ACHN (cell line): ENCODE measurements at places on chromosomes 2 and 18.

DNA sequence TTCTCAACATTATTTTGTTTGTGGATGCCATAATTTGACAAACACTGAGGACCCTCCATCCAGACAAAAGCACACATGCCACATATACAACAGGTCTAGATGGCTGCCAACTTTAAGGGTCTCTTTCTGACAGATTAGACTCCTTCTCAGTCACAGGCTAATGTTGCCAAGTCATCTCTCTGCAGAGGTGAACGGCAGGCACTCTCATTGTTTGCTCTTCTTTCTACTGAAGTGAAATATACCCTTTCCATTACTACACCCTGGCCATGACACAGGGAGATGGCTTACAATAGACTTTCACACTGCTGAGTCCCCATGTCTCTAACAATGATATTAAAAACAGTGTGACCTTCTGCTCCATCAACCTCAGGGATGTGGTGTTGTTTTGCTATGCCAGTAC lies 47.5 kb upstream of the ZNF397 start:
- DNase-seq, result no peak

DNA sequence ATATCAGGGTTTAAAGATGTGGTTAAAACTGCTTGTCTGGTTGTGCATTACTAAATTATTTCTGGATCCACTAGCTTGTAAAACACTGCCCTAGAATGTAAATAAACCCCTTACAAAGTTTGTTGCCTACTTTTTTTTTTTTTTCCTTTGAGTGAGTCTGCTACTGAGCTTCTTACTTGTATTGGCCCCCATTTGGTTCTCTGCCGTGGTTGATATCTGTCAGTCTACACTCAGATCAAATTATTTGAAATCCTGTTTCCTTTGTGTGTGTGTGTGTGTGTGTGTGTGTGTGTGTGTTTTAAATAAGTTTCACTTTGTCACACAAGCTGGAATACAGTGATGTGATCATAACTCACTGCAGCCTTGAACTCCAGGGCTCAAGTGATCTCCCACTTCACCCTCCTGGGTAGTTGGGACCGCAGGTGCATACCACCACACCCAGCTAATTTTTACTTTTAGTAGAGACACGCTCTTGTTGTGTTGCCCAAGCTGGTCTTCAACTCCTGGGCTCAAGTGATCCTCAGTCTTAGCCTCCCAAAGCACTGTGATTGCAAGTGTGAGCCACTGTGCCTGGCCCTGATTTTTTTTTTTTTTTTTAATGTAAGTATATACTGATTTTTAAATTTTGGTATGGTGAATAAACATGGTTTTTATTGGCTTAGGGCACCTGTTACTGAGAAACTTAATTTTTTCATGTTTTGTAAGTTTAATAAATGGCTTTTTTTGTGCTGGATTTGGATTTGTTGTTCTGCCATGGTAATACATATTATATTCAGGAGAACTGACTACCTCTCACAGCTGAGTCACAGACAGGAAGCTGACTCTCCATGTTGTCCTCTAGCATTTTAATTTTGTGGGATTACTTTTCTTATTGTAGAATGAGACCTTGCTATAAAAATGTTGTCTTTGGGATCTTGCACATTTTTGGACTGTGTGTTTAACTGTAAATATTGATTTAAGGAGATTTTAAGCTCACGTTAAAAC lies 48.5 kb downstream of the MAP4K4 start:
- DNase-seq, result peak; percentile 44

GRCh38 chr2:8998418-8999101 lies 4.9 kb downstream of the MBOAT2 start:
- DNase-seq, result no peak

GRCh38 chr2:464562-465309 lies 176.8 kb upstream of the ALKAL2 start:
- DNase-seq, result no peak

- DNase-seq, result no peak
Observed at GRCh38 chr2:100235098-100235497, 87.2 kb downstream of the LONRF2 start.

GRCh38 chr18:45753286-45753685 lies 29.3 kb downstream of the SLC14A1 start:
- no peak for DNase-seq

DNA sequence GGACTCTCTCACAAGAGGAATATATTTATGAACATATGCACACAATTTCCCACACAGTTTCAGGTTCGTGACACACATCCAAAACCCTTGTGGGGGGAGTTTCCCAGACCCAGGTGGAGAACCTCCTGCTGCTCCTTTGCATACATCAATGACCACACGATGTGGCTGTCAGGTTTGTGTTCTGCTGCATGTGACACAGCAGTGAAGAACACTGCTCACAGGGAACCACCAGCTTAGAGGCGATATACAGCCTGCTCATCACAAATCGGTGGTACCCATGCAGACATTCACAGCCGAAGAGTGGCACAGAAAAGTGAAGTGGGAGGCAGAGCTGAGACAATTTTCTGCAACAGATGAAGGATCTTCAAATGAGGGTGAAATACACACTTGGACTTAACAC lies 175.6 kb upstream of the ZFP36L2 start:
- no peak for DNase-seq

DNA sequence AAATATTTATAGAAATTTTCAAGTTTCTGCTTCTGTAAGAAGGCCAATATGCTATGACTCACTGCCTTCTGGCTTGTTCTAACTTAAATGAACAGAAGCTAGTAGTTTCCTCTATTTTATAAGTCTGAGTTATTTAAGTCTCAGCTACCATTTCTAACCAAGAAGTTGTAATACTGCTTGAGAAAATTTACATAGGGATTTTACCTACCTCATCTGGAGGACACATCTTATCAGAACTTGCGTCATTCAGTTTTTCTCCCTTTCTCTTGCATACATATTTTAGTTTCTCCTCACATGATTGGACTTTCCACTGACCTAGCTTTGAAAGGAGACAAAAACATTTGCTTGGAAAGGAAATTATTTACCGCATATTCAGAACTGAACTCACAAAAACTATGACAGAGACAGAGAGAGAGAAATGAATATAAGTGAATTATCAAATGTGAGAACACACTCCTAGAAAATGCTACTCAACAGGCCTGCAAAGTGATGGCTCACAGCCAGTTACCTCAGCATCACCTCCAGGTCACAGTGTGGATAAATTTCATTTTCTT lies 81.1 kb upstream of the CD302 start:
- DNase-seq, result no peak

DNA sequence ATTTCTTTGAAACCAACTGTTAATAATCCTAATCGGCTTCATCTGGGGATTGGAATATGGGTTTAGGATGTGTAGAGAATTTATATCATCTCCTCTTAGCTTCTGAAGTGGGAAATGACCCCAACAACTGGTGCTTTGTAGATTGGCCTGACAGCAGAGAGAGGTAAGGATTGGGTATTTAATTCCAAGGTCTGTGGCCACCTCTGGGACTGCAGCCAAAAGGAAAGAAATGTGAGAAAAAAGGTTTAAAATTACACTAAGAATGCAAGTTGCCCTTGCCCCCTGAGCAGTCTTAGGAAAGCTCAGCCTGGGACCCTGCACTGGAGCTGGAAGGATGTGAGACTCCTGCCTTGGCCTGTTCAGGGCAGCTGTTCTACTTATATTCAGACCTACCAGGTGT lies 157.1 kb downstream of the FTCDNL1 start:
- no peak for DNase-seq

GRCh38 chr2:105787376-105788318 lies 42.9 kb downstream of the NCK2 start:
- no peak for DNase-seq

GRCh38 chr2:42071791-42072190 lies 24.0 kb downstream of the PKDCC start:
- no peak for DNase-seq

DNA sequence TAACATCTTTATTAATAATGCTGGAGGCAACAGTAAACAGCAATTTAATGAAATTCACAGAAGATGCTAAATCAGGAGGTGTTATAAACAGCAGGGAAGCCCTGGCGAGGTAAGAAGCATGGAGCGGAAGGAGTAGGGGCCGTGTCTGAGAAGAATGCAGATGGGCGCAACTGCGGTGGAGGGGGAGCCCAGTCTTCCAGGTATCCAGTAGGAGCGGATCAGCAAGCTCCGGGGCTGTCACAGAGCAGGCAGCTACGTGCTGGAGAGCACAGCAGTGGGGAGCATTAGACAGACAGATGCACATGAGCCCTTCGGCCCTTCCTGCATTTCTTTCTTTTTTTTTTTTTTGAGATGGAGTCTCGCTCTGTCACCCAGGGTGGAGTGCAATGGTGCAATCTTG lies 82.3 kb downstream of the SH3RF3 start:
- DNase-seq, result no peak

GRCh38 chr2:150513647-150514046 lies 26.2 kb upstream of the RND3 start:
- no peak for DNase-seq

DNA sequence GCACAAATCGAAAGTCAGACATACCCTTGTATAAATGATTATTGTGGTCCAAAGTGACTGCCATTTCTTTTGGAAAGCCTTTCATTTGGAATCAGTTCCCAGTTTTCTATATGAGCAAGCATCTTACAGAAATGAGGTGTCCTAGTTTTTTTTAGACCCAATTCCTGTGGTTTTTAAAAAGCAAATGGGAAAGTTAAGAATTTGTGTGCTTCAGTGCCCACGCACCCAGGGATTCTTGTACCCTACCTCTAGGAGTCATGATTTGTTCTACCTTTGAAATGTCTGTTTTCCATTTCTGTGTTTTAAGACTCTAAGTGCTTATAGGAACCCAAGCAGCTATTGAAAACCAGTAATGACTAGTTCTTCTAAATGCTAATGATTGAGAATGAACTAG lies 218.1 kb downstream of the CAMKMT start:
- no peak for DNase-seq

GRCh38 chr2:75646090-75646582 lies 447 bp upstream of the MRPL19 start:
- DNase-seq, result no peak

DNA sequence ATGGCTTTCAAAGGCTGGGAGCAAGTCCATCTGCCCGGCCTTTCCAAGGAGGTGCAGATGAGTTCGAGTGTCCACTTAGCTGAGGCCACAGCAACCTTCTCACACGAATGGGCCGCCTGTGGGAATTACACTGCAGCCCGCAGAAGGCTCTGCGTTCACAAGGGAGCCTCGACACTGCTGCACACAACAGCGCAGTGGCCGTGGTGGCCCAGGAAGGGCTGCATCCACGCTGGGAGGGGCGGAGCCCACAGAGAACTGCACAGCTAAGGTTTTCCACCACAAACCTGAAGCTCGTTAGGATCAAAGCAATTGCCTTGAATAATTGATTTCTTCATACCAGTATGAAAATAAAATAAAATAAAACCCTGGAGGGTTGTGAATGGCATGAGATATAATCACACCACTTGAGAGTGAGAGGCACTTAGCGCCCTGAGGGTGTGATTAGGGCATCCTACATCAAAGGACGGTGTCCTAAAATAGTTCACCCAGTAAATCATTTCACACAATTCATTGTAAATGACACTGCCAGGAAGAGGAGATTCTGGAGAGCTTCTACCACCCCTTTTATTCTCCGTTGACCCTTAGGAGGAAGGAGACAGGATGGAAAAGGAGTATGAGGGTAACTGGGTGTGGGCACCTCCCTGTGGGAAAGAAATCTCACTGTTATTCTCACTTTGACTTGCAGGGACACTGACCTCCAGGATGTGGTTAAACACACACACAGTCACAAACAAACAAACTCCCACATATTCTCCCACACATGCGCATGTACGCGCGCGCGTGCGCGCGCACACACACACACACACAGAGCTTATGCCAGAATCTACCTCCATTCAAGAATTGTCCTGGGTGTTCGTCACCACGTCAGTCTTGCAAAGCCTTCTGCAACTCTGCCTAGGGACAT lies 256.6 kb upstream of the ID2 start:
- no peak for DNase-seq

- DNase-seq, result no peak
Observed at GRCh38 chr18:13246121-13246520, 27.6 kb downstream of the LDLRAD4 start.

DNA sequence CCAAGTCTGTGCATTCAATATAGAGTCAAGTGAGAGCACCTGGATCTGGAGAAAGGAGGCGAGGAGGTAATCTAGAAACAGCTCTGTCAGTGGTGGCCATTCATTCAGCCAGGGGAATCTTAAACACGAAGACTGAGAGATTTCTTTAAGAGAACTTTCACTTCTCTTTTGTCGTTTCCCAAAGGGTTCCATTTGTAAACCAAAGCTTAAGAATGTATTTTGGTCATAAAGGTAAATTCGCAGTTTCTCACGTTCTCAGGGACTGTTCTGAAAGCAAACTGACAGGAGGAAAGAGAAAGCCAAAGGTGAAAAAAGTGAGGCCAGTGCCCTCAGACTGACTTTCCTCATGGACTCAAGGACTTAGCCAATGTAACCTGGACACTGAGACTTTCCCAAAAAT lies 513.5 kb downstream of the CMPK2 start:
- DNase-seq, result no peak

- DNase-seq, result no peak
Observed at GRCh38 chr2:84879584-84880394, 1.1 kb downstream of the TRABD2A start.
